Psoas muscle (tissue), 8 donors: ENCODE measurements at places on chromosomes 1 and 21. TPM values are rescaled to one million over a fixed set of nuclear protein-coding genes. Genes with fewer than 3 reads are reported as not detected.

DNA sequence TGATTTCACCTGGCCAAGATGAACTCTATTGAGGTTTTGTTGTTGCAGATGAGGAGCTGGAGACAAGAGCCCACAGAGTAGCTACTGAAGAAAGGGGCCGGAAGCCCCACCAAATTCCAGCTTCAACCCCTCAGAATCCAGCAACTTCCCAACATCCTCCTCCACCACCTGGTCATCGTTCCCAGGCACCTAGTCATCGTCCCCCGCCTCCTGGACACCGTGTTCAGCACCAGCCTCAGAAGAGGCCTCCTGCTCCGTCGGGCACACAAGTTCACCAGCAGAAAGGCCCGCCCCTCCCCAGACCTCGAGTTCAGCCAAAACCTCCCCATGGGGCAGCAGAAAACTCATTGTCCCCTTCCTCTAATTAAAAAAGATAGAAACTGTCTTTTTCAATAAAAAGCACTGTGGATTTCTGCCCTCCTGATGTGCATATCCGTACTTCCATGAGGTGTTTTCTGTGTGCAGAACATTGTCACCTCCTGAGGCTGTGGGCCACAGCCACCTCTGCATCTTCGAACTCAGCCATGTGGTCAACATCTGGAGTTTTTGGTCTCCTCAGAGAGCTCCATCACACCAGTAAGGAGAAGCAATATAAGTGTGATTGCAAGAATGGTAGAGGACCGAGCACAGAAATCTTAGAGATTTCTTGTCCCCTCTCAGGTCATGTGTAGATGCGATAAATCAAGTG, 14.3 kb downstream of the CD2 start:
- no peaks in the 10 kb centered on the region for H3K4me1 ChIP-seq
- no peak overlapping the region for H3K27ac ChIP-seq
- no peaks in the 10 kb centered on the region for H3K36me3 ChIP-seq

DNA sequence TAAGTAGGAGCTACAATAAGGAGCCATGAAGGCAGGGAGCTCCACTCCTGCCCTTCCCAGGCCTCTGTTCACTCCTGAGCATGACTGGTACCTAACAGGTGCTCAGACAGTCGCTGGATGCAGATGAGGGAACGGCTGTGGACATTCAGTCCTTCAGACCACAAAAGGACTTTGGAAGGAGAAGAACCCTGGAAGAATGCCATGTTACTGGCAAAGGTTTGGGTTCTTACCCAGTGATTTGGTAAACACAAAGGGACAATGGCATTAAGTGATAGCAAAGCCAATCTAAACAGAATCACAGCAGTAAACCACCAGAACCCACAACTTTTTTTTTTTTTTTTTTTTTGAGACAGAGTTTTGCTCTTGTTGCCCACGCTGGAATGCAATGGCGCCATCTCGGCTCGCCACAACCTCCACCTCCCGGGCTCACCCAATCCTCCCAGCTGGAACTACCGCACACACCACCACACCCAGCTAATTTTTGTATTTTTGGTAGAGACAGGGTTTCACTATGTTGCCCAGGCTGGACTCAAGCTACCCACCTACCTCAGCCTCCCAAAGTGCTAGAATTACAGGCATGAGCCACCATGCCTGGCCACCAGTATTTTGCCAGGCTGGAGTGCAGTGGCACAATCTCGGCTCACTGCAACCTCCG, 7.5 kb upstream of the CBR3 start:
- H3K4me1 ChIP-seq = no peaks in the 10 kb centered on the region
- no peak for DNase-seq
- H3K27ac ChIP-seq = no peak overlapping the region

TSPEAR gene
- total RNA-seq = not detected

DNA sequence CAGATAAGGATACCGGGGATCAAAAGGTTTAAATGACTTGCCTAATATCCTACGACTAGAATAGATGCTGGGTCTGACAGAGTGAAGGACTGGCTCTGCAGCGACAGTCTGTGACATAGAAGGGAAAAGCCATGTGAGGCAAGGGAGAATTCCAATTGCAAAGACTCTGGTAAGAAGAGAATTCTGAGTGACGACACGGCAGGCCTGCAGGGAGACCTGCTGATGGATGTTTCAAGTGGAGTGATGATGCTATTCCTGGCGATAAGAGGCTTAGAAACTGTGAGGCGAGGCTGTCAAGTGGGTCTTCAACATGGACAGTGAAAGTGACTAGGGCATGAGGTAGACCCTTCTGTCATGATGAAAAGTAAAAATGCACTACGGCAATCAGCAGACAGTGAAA, 176.6 kb upstream of the PBX1 start:
- H3K27ac ChIP-seq = no peak overlapping the region
- H3K4me1 ChIP-seq = no peaks in the 10 kb centered on the region
- no peak overlapping the region for H3K4me3 ChIP-seq
- no peaks in the 10 kb centered on the region for H3K36me3 ChIP-seq
- no peak for DNase-seq
- H3K27me3 ChIP-seq = no peaks in the 10 kb centered on the region

- H3K27ac ChIP-seq = no peak overlapping the region
- peak overlapping the region; percentile 89 for H3K4me3 ChIP-seq
- DNase-seq = peak; percentile 60
- H3K36me3 ChIP-seq = no peaks in the 10 kb centered on the region
- H3K4me1 ChIP-seq = peaks cover 9% of the 10 kb centered on the region
These were observed 615 bp downstream of the GPR161 start for GRCh38 chr1:168135921-168136708.

DNA sequence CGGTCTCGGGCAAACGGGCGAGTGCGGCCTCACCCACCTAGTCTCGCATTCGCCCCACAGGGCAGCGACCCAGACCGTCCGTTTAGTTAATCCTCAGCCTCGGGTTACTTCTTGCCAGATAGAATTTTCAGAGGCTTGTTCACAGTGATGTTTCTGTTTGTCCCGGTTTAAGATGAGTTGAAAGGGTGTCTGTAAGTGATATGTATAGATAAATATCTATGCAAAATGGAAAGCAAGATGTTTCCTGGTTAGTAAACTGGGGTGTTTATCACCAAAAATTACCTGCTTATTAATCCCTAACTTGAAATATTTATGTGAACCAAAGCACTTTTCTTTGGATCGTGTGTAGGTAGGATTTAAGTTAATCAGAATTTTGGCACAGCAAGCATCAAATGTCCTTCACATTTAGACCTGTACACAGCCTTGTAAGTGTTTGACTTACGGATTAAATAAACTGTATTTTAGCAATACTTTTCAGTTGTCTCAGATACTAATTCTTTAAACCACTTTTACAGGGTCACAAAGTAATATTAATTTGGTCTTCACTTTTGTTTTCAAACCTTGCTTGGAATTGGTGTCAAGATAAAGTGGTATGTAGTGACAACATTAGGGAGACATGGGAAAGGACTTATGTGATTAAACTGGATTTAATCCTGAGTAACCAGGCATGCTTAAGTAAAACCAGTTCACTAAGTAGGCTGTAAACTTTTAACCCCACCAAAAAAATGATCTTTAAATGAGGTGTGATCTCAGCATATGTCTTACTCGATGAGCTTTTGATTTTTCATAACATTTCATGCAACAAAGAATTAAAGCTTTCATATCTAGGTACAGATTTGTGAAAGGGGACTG, 914 bp downstream of the ZNF326 start:
- H3K27me3 ChIP-seq = no peaks in the 10 kb centered on the region
- H3K4me1 ChIP-seq = peaks cover 31% of the 10 kb centered on the region
- no peaks in the 10 kb centered on the region for H3K36me3 ChIP-seq
- DNase-seq = no peak
- peak overlapping the region; percentile 95 for H3K27ac ChIP-seq
- H3K4me3 ChIP-seq = peak overlapping the region; percentile 89

GBP4 gene
- total RNA-seq = 2.3 TPM
